Activated effector memory CD4-positive, alpha-beta T cell treated with Interleukin-2 at 50 U/mL for 16 hours (primary cell): ENCODE measurements at places on chromosomes 11 and 22.
A peak's percentile ranks its signal among the peaks of the same experiment; 100 is the strongest.

- DNase-seq: no peak
These were observed 994 bp downstream of the DEPDC5 start for GRCh38 chr22:31754813-31755212.

DNA sequence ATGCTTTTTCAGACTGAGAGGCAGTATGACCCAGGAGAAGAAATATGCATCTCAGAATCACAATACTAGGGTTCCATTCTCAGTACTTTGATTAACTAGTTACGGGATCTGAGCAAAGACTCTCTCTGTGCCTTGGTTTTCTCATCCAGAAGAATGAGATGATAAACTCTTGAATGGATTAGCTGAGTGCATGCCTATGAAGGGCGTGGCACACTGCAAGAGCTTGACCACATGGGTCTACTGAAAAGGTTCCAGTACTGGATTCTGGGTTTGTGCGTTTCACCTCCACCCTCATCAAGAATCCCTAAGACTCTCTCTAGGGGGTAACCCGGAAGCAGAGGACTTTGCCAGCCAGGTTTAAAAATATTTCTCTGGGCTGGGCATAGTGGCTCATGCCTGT, 25.6 kb downstream of the PGA5 start:
- no peak for DNase-seq

GRCh38 chr11:95816037-95816436, 25.7 kb downstream of the CEP57 start:
- no peak for DNase-seq

DNA sequence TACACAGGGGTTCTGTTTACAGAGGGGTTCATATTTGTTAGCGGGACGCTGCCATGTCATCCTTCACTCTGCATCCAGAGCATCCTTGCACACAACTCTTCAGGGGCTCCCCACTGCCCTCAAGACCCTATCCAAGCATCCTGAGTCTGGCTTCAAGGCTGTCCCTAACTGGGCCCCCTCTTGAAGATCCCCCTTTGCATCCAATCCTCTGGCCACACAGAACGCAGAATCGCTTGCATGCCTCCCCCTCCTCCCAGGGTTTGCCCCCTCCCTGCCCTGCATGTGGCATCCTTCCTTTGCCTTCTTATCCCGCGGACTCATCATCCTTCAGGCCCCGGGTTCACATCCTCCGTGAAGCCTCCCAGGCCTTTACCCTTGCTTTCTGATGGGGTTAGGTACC, 18.6 kb downstream of the C1QTNF6 start:
- DNase-seq: no peak

DNA sequence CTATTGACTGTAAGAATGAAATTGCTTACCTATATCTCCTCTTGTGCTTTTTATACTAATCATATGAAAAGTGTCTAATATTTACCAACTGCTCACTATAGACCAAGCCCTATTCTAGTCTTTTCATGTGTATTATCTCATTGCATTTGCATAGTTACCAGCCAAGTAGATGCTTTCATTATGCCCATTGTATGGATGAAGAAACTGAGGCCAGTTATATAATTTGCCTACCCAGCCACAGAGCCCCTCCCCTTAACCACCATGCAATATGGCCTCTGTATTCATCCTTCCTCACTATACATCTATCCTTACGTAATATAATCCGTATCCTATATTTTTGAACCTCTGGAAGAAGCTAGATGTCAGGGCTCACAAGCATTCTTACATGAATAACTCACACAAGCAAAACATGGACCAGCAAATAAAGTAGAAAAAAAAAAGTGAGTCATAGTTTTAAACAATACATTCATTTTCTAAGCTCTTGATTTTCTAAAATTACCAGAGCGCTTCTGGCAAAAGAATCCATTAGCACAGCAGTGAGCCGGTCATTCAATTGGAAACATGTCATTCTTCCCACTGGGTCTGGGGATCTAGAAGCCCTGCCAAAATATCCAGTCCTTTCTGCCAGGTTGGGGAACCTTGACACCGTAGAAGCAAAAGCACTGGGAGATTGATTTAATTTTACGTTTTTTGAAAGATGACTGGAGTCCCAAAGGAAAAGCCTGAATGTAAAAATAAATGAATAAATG, 80.0 kb downstream of the C11orf91 start:
- no peak for DNase-seq

- no peak for DNase-seq
These were observed 24.6 kb upstream of the P2RY2 start for GRCh38 chr11:73193251-73194033.

GRCh38 chr11:46480909-46481308, 89.3 kb upstream of the CHRM4 start:
- no peak for DNase-seq

- no peak for DNase-seq
These were observed 6.7 kb downstream of the IL18 start for GRCh38 chr11:112156956-112157766.

- DNase-seq: no peak
These were observed 38.9 kb downstream of the MS4A2 start for GRCh38 chr11:60127311-60127811.

- no peak for DNase-seq
These were observed 47.5 kb downstream of the NCAPD3 start for GRCh38 chr11:134176284-134176683.

- DNase-seq: peak; percentile 48
These were observed 23.1 kb upstream of the MICAL2 start for GRCh38 chr11:12087075-12088004.

DNA sequence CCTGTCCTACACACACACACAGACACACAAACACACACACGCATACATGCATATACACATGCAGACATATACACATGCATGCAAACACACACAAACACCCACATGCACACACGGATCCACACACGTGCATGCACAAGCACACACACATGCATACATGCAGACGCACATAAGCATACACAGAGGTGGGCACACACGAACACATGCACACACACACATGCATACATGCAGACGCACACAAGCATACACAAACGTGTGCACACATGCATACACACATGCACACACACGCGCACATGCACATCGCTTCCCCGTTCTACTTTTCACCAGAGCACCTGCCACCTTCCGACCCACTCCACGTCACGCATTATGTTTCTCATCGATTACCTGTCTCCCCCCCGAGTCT, 13.2 kb downstream of the PHF21B start:
- DNase-seq: no peak

DNA sequence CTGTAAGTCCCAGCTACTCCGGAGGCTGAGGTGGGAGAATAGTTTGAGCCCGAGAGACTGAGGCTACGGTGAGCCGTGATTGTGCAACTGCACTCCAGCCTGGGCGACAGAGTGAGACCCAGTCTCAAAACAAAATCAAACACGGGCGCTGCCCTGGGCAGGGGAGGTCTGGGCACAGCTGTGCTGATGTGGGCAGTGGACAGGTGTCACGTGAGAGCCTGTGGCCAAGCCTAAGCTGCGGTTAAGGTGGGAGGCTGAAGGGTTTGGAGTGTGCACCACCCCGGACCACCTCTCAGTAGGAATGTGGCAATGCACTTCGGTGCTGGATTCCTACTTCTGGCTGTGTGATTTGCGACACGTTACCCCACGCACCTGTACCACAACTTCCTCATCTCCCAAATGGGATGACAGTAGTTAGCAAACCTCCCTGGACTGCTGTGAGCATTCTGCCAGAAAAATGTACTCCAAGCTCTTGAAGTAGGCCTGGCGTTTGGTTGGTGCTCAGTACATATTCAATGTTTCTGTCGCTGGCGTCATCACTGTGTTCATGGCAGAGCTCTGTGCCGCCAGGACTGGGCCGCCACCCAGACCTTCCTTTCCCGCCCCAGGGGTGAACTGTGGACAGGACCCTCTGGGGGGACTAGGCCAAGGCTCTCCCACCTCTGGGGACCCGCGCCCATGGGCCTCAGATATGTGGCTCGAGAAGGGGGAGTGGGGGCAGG, 807 bp upstream of the ZNF74 start:
- DNase-seq: no peak

DNA sequence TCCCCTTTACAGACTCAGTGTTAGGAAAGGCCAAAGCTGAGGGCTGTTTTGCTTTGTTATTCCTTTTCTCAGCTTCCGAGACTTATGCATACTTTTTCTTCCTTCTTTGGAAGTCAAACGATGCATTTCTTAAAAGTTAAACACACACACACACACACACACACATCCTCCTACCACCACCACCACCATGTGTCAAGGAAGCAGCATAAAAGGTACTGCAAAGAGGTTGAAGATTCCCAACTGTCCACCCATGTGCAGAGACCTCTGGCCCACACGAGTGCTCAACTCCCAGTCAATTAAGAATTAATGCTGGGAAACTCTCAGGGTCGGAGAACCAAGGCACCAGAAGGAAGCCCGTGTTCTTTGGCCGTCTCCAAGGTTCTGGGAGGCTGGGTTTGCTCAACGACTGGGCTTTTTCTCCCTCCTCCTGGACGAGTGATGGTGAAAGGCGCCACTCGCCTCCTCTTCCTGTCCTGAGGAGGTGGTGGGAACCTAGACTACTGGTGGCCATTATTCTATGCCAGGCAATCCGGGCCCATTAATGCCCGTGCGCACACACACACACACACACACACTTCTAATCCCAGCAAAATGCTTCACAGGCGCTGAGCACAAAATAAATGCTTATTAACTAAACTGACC, 15.1 kb downstream of the MN1 start:
- no peak for DNase-seq

DNA sequence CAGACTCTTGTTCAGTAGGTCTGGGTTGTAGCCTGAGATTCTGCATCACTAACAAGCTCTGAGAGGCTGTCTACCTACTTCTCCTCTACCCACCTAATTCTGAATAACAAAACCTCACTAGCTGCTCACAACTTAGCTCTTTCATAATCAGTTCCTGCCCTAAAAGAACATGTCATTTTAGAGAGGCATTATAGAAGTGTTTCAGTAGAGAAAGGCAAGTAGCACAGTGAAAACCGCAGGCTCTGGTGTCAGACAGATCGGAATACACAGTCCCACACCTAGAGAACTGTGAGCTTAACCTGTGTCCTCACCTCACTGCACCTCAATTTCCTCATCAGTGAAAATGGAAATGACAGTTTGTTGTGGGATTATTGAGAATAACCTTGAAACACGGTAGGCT, 1337.6 kb upstream of the TENM4 start:
- DNase-seq: no peak

GRCh38 chr22:46122511-46122971, 27.8 kb upstream of the PPARA start:
- peak; percentile 47 for DNase-seq

GRCh38 chr11:56740107-56740506, 8.4 kb downstream of the OR9G4 start:
- no peak for DNase-seq

GRCh38 chr11:19853920-19854319, 141.3 kb downstream of the NAV2 start:
- no peak for DNase-seq

DNA sequence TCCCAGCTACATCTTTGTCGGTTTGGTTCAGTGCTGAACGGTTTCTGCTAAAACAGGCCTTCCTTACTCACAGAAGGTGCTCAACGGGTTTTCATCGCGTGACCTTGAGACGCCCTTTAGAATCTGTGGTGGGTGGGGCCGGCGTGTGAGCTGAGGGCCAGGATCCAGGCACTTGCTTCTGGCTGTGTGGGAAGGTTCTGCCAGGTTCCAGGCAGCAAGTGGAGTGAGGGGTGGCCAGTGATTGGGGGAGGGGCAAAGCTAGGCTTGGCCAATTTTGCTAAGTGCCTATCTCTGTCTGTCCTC, 35.2 kb downstream of the KCNJ4 start:
- DNase-seq: no peak

DNA sequence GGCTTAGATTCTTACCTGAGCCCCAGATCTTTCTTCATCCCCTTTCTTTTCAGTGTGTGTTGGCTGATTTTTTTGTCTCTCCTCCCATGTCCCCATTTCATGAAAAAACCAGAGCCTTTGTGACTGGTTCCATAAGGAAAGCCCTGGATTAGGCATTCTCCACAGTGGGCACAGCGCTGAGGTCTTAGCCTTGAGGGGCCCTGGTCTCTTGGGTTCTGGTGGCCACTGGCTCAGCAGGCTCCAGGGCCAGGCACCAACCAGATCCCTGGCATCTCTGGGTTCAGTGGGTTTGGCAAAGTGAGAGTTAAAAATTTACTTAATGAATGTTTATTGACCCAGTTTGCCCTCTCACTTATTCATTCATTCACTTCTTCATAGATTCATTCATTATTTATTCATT, 49.5 kb upstream of the ACCSL start:
- no peak for DNase-seq

DNA sequence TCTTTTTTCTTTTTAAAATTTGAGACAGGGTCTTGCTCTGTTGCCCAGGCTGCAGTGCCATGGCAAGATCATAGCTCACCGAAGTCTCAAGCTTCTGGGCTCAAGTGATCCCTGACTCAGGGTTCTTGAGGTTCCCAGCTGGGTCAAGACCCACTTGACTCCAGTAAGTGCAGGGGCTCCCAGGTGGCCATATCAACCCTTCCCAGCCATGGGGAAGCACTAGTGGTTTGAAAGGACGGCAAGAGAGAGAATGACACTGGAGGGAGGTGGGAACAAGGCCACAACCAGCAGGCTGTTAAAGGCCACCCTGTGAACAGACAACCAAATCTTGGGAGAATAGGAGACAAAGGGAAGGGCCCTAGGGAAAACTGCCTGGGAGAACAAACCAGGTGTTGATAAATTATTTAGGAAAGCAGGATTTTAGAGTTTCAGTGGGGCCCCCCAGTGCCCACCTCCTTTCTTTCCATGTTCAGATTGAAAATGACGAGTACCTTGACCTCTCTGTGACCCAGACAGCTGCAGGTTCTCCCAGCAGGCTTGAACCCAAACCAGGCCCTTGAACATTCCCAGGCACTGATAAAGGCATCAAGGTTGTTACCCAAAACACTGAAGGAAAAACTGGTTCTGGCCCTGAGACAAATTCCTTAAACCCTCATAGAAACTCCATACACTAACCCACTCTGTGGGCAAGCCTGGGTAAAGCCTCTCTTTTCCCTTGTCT, 28.8 kb downstream of the KLHL22 start:
- DNase-seq: no peak

DNA sequence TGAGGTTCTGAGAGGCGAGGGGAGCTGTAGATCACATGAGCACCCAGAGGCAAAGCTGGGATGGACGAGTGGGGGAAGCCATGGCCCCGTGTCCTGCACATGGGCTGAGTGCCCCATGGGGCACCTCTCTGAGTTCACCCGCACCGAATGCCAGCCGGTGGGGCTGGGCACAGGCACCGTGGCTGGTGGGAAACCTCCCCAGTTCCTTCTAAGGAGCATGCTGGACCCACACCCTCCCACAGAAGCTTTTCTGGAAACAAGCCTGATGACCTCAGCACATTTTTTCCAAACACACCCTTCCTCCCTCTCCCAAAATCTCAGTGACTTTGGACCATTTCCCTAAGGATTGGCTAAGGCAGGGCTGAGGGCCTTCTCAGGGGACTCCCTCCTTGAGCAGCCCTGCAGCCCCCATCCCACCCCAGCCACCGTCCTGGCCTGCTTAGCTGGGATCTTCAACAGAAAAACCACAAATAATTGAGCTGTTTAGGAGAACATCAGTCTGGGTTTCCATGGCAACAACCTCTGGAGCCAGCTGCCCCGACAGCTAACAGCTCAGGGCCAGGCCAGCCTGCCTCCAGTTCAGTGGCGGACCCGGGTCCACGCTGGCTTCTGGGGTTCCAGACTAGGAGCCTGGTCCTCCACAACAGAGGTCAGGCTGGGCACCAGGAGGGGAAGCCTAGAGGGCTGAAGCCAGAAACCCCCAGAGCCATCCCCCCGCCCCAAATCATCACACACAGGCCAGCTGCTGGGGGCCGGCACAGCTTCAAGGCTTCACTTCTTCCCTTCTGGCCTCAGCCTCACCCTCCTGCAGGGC, 18.1 kb upstream of the LINC01488 start:
- no peak for DNase-seq

GRCh38 chr11:8605971-8606563, 12.0 kb upstream of the STK33 start:
- no peak for DNase-seq
